Hematopoietic multipotent progenitor cell treated with erythropoietin and hydrocortisone succinate and interleukin-3 and kit ligand, for 8 days (in vitro differentiated cells): ENCODE measurements at places on chromosomes 12 and 14.

GRCh38 chr12:3110578-3110977 is 33.4 kb downstream of the TSPAN9 start:
- no peak for DNase-seq

GRCh38 chr14:89941830-89942377 is 12.6 kb downstream of the EFCAB11 start:
- no peak for DNase-seq

GRCh38 chr12:4486049-4486699 is 40.6 kb upstream of the FGF6 start:
- DNase-seq = no peak

DNA sequence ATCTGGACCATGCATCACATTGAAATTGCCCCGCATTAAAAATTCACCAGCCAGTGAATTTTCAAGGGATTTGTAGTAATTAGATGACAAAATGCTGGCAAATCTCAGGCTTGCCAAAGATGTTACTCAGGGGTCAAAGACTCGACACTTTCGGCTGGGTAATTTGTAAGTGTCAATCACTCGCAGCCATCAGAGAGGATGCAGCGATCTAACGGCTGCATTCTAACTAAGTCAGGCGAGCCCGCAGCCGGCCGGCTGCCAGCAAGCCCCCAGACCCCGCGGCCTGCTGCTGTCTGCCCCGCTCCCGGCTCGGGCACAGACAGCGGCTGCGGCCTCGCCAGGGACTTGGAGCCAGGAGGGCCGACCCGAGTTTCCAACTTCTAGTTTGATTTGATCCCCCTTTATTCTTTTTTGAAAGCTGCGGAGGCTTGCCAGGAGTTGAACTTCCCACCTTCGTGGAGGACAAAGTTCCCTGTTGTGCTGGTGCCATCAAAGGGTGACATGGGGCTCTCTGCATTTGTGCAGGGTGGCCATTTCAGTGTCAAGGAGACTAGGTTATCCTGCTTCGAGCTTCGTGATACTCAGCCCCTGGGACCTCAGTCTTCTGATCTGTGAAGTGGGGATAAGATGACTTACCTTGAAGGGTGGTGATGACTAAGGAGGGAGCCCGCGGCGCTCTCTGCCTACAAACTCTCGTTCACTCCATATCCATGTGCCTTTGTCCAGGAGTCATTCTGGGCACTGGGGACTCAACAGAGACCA is 169.9 kb downstream of the RBM19 start:
- no peak for DNase-seq

- no peak for DNase-seq
These were observed 43.1 kb upstream of the MMP17 start for GRCh38 chr12:131784909-131785762.

DNA sequence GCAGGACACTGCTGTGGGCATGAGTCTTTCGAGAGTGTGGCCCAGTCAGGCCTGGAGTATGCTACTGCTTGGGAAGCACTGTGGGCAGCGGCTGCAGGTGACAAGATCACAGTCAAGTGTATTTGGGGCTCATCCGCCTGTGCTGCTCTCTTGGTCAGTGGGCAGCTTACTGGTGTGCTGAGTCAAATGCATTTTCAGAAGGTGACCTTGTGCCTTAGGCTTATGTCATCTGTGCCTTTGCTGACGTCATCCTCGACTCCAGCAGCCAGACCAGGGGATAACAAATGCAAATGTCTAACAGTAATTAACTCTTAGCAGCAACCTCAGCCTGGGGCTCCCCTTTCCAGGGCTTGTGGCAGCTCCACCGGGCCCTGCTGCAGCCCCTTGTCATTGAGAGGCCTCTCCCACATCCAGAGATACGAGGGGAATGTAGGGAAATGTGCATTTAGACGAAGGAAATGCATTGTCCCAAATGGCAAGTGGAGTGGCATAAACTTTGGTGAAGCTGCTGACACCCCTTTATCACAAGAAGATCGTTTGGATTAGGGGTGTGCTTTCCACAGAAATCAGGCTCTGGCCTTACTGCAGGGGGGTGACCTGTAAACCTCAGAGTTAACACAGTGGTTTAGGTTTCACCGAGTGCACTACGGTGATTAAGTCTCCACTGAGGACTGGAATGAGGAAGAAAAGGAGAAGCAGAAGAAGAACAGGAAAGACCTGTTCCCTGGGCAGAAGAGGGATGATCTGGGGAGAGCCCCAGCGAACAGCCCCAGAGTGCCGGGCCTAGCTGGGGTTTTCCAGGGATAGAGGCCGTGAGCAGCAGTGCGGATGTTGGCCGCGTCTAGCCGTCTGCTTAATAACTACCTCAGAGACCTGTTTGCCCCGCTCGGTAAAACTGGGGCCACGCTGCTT is 39.7 kb downstream of the PSMA6 start:
- no peak for DNase-seq

- no peak for DNase-seq
These were observed 2.0 kb upstream of the WNT10B start for GRCh38 chr12:48973531-48973930.

DNA sequence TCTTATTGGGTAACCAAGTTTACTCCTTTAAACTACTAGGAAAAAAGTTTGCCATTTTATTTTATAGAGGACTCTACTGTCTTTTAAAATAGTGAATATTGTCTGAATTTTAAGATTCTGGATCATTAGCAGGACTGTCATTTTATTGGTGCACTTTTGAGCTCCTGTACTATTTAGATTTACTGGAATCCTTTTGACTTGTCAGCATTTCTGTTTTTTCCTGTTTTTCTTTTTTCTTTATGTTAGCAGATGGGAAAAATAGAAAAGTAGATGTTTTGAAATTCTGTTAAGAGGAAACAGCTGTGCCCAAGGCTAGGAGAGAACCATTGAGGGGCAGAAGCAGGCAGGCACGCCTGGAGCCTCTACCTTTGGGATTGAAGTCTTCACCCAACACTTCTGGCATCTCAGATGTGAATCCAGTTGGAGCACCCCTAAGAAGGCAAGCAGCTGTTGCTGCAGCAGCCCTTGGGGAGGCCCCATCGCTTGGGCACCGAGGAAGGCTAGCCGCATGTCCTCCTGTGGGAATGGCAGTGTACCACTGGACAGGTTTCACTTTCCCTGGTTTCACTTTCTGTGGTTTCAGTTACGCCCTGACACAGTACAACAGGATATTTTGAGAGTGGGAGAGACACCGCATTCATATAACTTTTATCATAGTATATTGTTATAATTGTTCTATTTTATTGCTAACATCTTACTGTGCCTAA is 11.5 kb downstream of the RIMKLB start:
- DNase-seq = peak; percentile 59

- no peak for DNase-seq
These were observed 123.5 kb downstream of the SLC41A2 start for GRCh38 chr12:104834607-104835006.

DNA sequence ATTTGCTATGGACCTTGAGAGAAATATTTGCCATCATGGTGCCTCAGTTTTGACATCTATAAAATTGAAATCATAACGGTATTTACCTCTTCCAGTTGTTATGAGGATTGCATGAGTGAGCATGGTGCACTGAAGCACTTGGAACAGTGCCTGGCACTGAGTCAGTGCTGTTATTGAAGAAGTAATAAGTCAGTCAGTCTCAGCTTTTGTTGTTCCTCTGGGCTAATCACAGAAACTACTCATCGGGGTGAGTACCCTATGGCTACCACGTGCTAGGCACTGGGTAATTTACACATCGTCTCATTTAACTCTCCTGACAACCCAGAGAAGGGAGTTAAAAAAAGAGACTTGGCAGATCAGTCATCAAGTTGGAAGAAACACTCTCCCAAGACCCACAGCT is 159.5 kb upstream of the NRXN3 start:
- no peak for DNase-seq

GRCh38 chr12:37666069-37666781 is 650.3 kb upstream of the ALG10B start:
- no peak for DNase-seq

DNA sequence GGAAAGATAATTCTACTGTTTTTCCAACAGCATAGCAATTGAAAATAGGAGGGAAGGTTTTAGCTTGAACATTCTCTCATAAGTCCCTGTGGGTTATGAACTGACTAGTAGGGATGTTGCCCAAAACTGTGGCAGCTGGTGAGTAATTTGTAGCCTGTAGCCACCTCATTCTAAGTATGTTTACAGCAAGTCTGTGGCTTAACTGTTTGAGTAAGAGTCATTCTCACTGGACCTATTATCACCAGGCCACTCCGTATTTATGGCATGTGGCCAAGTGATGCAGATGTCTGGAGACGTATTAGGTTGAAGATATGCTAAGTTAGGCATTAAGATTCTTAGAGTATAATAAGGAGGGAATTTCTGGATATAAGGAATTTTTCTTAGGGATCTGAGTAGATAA is 458.3 kb downstream of the ETNK1 start:
- DNase-seq = no peak

- DNase-seq = no peak
These were observed 107.0 kb upstream of the PTHLH start for GRCh38 chr12:28079539-28079938.

DNA sequence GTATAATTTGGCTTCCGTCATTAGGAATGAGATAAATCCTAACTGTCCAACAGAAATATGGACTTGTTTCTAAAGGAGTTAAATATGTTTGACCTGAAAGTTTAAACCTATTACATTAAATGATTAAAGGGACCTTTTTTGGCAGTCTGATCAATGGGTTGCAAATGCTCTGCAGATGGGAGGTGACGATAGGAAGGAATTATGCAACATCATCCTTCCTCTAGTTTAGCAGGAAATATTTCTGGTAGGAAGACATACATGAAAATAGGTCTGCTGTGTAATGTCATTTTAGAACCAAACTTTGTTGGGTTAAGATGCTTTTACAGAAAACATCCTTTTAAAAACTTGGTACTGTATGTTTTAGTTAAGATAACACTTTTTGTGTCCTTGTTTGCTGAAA is 2.6 kb downstream of the LRRC10 start:
- peak; percentile 59 for DNase-seq

GRCh38 chr14:52043690-52044089 is 25.2 kb downstream of the NID2 start:
- peak; percentile 36 for DNase-seq

- peak; percentile 29 for DNase-seq
These were observed 8.1 kb downstream of the PTPN6 start for GRCh38 chr12:6959058-6959804.

DNA sequence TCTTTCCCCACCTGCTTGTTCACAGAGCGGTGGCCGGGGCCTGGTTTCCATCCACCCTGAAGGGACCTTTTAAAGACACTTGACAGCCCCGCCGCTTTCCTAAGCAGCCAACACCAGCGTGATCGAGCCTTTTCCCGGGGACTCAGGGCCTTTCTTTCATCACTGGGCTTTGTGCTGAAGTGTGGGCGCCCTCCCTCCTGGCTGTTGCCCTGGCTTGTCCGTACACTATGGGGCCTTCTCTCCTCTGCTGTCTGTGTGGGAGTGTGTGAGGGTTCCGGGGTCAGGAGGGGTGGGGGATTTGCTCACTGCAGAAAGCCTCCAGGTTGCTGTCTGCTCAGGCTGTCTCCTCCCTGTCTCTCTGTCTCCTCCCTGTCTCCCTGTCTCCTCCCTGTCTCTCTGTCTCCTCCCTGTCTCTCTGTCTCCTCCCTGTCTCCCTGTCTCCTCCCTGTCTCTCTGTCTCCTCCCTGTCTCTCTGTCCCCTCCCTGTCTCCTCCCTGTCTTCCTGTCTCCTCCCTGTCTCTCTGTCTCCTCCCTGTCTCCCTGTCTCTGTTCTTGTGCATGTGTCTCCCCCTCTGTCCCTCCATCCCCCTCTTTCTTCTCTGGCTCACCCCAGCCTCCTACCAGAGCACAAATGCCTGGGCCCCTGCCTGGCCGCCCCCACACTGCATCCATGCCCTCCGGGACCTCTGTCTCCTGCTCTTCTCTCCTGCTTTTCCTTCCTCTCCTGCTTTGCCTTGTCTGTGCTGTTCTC is 64.7 kb downstream of the CCDC92 start:
- DNase-seq = peak; percentile 27

DNA sequence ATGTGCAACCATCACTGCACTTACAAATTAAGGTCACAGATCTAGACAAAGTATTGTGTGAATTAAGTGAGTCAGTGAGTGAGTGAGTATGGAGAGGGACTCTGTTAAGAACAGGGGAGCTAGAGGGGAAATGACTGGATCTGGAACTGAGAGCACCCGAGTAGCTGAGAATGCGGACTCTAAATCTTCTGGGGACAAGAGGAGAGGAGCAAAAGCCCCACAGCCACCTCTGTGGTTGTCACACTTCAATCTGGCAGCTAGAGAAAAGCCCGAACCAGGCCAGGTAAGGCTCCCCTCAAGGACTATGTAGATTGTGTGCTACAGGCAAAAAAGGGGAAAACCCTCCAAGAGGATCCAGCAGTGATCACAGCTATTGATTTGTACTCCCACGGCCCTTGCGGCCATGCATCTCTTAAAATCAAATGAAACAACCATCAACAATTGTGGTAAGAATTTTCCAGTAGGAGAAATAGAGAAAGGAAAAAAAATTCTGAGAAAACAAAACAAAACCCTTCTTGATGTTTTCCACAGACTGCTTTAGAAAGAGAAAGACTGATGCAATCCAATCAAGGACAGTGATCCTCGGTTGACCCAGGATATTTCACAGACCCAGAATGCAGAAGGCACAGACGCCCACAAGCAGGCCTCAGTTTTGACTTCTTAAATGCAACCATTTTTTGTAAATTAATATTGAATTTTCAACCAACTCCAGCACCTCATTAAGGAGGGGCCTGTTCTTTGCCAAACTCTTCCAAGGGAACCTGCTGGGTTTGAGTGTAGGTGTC is 109.6 kb downstream of the SLC38A6 start:
- no peak for DNase-seq

GRCh38 chr14:74610866-74611649 is 979 bp downstream of the LTBP2 start:
- no peak for DNase-seq

DNA sequence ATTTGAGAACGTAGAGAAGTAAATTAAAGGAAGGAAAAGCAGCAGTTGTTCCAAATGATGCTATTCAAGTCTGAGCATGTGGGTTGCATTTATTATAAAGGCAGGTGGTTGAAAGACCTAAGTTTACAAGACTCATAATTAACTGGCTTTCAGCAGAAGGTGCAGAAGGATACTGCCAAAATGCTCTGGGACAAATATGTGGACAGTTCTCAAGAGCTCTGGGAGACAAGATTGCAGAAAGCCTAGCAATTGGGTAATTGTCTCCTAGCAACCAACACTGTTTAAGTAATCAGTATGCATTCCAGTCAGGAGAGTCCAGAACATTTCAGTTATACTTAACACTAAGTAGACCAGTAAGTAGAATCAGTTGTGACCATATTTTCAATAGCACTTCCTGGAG is 131.5 kb downstream of the GPR135 start:
- no peak for DNase-seq

DNA sequence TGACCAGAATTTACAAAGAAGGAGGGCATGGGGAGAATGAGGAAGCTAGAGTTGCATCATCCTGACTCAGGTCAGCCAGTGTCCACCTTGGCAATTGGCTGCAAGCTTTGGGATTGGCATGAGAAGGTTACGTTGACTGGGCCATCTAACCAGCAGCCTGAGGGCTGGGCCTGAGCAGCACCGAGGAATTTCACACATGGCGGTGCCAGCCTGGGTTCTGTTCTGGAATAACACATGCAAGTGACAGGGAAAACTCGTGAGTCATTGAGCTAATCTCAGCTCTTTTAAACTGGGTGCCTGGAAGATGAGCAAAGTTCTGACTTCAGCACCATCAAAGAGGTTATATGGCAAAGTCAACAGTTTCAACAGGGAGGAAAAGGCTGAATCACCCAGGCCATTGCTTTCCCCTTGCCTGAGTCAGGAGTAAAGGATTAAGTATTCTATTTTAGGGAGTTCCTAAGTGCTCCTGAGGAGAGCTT is 543.2 kb upstream of the TBX3 start:
- no peak for DNase-seq

- no peak for DNase-seq
These were observed 101.7 kb downstream of the ZFP36L1 start for GRCh38 chr14:68691031-68691791.
